Stimulated activated CD4-positive, alpha-beta T cell treated with anti-CD3 and anti-CD28 coated beads, Interleukin-1b, Interleukin-23, amount 100 ng/mL, for 24 hours (primary cell): ENCODE measurements at places on chromosomes 3 and 15.

- DNase-seq: no peak
These were observed 28.5 kb downstream of the ACAD9 start for GRCh38 chr3:128907706-128908445.

- DNase-seq: no peak
These were observed 33.8 kb downstream of the RYR3 start for GRCh38 chr15:33344530-33344929.

DNA sequence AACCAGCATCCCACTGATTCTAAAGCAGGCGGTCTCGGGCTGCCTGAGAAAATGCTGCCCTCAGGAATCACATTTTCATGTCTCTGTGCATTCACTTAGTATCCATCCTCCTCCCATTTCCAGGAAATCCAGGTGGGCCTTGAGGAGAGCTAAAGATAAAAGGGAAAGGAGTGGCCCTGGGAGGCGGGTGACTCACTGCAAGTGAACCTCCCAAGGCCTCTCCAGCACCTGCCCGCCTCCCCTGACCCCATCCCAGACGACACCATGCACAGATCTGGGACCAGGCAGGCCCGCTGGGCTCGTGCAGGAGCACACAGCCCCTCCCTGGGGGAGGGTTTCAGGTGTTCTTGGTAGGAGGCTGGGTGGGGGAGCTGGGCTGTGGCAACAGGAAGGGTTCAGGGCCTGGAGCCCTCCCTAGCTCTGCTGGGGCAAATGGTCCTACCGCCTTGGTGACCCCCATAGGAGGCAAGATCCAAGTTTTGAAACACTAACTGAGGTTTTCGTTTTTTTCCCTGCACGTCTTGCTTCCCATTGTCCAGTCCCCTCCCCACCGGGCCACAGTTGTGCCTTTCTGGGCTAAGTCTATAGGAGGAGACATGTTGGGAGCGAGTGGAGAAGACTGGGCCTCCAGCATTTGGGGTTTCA, 22.2 kb downstream of the MELTF start:
- no peak for DNase-seq

DNA sequence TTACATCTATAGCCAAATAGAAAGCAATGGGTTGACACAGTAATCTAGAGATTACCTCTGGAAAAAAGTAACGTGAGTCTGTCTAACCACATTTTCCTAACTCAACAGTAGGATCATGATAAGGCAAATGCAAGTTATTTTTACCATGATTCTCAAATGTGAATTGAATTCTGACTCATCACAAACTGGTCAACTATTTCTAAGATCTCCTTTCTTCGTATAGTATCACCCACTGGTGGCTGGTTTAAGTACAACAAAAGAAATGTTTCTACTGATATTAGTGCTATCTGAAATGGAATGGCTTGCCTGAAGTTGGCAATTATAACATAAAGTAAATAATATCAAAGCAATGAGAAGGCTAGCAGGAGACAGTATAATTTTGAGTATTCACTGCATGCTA, 102.2 kb downstream of the ABI3BP start:
- DNase-seq: no peak

GRCh38 chr15:99452728-99453636, 112.8 kb upstream of the MEF2A start:
- DNase-seq: no peak

DNA sequence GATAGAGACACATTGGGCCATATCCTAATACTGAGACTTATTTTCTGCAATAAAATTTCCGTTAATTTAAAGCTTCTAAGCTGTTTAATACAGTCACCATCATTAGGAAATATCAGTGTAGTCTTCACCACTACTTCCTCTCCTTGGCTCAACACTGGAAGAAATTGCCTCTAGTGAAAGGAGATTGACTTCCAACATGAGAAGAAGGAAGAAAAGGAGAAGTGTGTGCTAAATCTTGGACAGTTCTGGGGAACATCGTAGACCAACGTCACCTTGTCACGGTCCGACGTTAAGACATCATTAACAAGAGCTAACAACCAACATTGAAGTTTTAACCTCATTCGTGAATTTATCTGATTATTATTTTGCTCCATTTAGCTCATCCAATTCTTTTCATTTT, 987.0 kb upstream of the CFAP20DC start:
- DNase-seq: no peak

DNA sequence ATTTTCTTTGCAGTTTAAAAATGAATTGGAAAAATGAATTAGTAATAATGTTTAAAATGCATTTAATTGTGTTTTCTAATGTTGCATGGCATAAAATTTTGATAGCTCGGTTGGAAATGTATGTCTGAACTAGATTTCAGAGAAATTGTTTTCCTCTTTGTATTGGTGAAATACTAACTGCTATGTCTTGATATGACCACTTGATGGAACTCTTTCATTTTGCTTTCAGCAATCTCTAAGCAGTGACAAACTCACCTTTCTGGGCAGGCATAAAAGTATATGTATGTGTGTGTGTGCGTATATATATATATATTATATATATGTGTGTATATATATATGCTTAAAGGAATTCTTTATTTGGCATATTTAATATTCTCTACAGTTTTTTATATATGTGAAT, 239.3 kb upstream of the ZNF717 start:
- DNase-seq: no peak
